ENCODE measurements at places on chromosomes 4 and X.

DNA sequence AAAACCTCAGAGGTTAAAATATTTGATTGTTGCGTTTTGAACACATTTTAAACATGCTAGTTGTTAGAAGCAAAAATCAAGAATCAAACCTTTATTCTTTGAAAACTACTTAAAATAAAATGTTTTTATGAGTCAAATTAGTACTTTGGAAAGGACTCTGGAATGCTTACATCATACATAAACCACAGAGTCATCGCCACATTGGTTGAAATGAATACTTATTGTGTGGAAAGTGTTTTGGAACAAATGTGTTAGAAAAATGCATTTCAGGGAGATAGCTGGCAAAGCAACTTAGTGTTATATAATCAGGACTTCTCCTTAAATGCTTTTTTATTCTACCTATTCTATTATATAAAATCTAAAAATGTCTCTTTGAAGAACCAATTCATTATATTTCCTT is 49.4 kb upstream of the CAMK2D start:
- DNase-seq, result no peak

- no peak for DNase-seq
Observed at GRCh38 chrX:69032601-69033000, 132.7 kb downstream of the PJA1 start.

GRCh38 chr4:21864686-21865085 is 83.9 kb downstream of the KCNIP4 start:
- DNase-seq, result no peak

- no peak for DNase-seq
Observed at GRCh38 chr4:93540562-93540961, 288.0 kb upstream of the ATOH1 start.

DNA sequence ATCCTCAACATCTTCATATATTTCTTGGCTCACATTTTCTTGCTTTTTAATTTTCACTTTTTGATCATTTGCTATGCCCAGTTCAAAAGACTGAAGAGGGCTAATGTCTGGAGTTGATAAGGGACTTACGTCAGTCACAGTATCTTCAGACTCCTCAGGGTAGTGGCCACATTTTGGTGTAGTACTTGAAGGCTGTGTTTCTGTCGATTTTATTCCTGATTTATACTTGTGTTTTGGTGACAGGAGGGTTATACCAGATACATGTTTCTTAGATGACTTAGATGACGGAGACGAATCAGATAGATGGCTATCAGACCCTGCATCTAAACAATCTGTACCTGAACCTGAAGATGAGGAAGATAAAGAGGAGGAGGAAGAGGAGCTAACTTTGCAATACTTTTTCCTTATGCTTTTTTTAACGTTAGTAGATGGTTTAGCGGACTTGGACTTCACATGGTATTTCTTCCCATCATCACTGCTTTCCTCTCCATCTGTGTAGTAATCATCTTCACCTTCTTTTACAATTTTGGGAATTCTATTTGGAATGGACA is 13.4 kb downstream of the CFAP97 start:
- DNase-seq, result no peak

GRCh38 chrX:48045410-48046311 is 25.8 kb downstream of the ZNF630 start:
- DNase-seq, result no peak

DNA sequence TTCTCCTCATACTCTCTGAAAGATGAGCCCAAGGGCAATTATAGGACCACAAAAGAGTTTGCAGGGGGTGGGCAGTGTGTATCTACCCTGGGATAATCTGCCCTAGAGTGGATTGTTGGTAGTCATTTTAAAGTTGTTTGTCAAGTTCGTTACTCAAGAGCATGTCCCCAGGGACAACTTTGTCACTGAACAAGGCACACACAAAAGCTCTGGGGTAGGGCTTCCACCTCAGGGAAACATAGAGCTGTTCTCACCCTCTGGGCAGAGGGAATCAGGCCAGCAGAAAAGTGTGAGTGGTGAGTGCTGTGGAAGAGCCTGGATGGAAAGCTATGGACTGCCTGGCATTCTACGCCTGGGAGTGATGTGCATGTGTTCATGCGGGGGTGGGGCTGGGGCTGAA is 23.3 kb upstream of the LEF1 start:
- DNase-seq, result no peak

- DNase-seq, result no peak
Observed at GRCh38 chr4:65799513-65799912, 129.2 kb upstream of the EPHA5 start.

GRCh38 chrX:8345473-8345872 is 119.2 kb upstream of the VCX3B start:
- no peak for DNase-seq

DNA sequence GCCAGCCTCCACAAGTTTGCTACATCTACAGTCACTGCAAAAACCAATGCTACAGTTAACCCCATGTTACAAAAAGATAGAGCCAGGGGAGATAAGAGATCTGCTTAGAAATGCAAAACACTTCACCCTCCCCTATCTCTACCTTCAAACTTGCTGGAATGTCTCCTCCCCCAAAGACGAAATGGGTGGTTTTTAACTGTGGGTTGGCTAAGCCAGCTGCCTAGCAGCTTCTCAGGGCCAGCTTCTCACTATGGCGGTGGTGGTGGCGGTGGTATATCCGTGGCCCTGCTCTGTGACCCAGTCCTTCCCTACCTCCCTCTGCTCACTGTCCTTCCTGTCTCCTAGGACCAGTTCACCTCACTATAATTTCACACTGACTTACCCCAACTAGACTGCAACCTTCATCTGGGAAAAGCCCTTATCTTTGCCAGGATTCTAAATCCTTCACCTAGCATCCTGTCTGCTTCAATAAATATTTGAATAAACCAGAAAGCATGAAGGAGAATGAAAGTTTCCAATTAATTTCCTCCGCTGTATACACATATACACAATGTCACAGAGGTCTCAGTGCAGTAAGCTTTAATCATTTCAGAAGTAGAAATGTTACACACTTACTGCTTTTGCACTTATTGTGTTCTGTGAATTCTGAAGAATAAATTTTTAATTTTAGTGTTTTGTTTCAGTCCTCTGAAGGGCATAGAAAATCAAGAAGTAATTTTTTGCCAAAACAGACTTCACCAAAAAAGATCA is 46.3 kb downstream of the SH3KBP1 start:
- no peak for DNase-seq

DNA sequence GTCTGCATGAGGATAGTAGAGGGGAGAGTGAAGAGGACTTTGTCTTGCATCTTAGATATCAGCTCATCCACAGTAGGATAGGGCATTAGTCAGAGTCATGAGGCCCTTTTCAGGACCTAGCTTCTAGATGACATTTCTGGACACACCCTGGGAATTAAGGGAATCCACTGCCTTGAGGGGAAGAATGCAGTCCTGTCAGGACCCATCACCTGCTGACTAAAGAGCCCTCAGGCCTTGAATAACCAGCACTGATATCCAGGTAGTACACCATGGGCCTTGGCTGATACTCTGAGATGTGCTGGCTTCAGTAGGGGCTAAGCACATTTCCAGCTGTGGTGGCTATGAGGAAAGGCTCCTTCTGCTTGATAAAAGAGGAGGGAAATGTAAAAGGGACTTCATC is 134.4 kb downstream of the EDA2R start:
- no peak for DNase-seq

DNA sequence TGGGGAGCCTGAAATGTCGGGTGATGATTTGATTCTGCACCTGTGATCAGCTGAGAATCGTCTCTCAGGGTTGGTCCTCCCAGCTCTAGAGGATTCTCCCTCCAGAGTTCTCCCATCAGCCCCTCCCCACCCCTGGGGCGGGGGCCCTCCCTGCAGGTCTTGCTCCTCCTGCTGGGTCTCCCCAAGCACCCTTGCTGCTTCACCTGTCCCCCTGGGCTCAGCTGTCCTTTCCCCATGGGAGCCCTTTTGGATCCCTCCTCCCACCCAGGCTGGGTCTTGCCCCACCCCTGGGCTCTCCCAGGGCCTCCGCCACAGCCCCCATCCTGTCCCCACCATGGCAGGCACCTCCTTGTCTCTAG is 22.2 kb downstream of the PSAPL1 start:
- DNase-seq, result no peak

DNA sequence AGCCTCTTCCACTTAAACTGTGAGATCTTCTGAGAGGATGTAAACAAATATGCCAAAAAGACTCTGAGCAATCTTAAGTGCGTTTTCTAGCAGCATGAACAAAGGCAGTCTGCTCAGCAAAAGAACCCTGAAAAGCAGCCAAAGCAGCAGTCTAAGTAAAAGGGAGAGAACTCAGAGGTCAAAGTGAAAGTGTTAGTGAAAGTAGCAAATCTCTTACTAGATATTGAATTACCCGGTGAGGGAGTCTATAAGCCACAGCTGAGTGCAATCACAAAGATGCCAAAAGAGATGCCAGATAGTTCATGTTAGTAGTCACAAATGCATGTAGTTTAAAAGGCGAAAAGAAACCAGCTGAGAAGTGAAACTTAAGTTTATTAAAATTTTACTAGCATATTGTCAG is 7.9 kb upstream of the GNRHR start:
- DNase-seq, result no peak

GRCh38 chrX:109797311-109797975 is 64.4 kb upstream of the ACSL4 start:
- no peak for DNase-seq

DNA sequence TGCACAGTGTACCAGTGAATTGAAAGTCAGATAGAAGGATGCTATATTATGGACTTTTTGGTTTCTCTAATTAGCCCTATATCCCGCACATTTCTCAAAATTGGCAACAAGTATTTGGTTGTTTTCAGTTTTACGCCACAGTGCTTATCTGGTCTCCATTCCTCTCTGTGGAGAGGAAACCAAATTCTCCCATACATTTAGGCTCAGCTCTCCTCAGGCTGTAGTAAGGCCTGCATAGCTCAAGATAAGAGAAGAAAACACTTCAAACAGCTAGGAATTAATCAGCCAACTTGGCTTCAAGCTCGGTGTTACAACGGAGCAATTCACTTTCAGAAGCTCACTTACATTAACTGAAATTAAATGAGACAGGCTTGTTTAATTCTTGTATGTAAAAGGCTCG is 263.2 kb downstream of the PDHA2 start:
- DNase-seq, result no peak

DNA sequence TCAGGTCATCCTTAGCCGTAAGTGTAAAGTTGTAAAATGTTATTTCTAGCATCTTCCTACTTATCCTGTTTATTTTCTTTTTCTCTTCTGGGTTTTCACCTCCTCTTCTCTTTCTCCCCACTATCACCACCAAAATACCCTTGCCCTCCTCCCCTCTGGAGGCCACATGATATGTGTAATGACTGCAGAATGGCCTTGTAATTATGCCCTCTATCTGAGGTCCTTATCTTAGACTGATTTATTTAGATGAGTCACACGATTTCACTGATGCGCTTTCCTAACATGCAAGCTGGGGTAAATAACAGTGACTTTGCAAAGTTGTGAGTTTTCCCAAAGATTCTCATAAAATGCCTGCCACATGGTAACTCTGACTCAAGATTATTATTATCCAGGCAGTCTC is 231.8 kb upstream of the GPRIN3 start:
- no peak for DNase-seq

- no peak for DNase-seq
Observed at GRCh38 chr4:114465766-114466165, 132.8 kb upstream of the UGT8 start.

- no peak for DNase-seq
Observed at GRCh38 chr4:21768349-21769310, 179.9 kb downstream of the KCNIP4 start.

GRCh38 chr4:142211444-142211843 is 575.1 kb downstream of the IL15 start:
- DNase-seq, result no peak

GRCh38 chr4:13244444-13244843 is 239.7 kb downstream of the RAB28 start:
- DNase-seq, result no peak

DNA sequence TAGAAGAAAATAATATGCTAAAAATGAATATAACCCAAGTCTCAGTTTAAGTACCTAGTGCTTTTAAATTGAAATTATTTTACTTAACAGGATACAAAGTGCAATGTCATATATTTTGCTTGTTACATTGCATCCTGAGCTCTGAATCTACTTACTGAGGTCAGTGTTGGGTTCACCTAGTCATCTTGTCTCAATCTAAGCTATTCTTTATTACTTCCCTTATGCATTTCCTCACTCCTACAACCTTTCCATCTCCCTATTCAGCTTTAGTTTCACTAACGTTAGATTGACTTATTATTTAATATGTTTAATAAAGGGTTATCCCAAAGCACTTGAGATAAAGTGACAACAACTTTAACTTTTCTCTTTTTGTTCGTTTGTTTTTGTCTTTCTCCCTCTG is 483.7 kb downstream of the FSTL5 start:
- DNase-seq, result no peak

DNA sequence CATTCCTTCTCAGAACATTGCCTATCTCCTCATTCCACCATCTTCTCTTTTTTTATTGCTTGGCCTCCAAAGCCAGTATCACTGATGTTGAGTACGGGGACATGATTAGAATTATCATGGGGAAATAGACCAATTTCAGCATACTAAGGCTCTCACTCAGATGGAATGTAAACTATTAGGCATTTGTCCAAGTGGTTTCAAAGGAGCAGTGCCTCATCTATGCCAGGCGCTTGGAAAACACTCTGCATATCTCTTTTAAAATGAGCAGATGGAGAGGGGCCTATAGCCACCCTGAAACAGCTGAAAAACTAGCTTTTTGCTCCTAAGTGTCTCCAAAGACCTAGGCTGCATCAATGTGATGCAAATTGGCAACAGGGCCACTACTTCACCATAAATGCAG is 150.8 kb upstream of the DIPK2B start:
- no peak for DNase-seq

DNA sequence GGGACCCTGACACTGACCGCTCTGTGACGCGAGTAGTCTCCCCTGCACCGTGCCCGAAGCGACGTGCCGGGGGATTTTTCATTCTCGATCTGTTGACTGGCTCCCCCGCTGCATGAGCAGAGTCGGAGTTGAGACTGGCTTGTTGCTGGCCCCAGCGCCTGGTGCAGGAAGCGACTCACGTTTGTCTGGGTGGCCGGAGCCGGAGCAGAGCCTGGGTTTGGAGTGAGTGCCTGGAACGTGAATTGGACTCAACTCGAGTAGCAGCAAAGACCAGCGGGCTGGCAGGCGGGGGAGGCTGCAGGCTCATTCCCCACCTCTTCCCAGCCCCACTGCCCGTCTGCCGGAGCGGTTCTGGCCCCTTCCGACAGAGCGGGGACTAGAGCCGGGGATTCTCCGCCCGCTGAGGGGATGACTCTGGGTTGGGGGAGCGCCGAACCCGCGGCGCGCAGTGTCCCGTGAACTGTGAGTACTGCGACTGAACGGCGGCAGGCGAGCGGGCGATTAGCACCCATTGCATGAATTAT is 554 bp downstream of the PCDH7 start:
- DNase-seq, result no peak

DNA sequence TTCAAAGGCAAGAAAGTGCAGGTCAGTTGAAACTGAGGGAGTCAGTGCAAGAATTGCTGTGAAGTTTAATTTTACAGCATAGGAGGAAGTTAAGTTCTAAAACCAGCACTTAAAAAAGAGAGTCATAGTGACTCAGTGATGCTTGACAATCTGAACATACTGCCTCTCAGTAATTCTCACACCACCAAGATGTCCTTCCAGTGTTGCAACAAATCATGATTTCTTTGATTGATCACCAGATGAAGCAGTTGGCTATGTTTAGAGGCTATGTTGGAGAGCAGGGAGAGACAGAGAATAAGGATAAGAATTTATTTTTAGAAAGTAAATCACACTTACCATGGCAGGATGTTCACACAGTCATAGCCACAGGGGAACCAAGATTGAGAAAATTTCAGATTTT is 13.2 kb downstream of the TRIM2 start:
- no peak for DNase-seq

- DNase-seq, result no peak
Observed at GRCh38 chrX:118562582-118563164, 67.1 kb downstream of the DOCK11 start.

- no peak for DNase-seq
Observed at GRCh38 chr4:185775792-185776555, 36.0 kb downstream of the SORBS2 start.
